ENCODE measurements at places on chromosomes 11 and 22. TPM values are rescaled to one million over a fixed set of nuclear protein-coding genes. Genes with fewer than 3 reads are reported as not detected.

- no peak for DNase-seq
Measured at GRCh38 chr11:11416502-11416901, 63.5 kb upstream of the CSNK2A3 start.

- DNase-seq, result no peak
Measured at GRCh38 chr11:61034704-61035525, 63.4 kb downstream of the CD6 start.

GRCh38 chr22:24230911-24231656 lies 13.8 kb downstream of the GGT5 start:
- DNase-seq, result no peak

GRCh38 chr11:113470233-113470632 lies 5.0 kb downstream of the DRD2 start:
- no peak for DNase-seq

- DNase-seq, result no peak
Measured at GRCh38 chr11:2511421-2512369, 66.9 kb downstream of the KCNQ1 start.

- DNase-seq, result no peak
Measured at GRCh38 chr22:34105461-34106062, 185.3 kb upstream of the LARGE1 start.

DNA sequence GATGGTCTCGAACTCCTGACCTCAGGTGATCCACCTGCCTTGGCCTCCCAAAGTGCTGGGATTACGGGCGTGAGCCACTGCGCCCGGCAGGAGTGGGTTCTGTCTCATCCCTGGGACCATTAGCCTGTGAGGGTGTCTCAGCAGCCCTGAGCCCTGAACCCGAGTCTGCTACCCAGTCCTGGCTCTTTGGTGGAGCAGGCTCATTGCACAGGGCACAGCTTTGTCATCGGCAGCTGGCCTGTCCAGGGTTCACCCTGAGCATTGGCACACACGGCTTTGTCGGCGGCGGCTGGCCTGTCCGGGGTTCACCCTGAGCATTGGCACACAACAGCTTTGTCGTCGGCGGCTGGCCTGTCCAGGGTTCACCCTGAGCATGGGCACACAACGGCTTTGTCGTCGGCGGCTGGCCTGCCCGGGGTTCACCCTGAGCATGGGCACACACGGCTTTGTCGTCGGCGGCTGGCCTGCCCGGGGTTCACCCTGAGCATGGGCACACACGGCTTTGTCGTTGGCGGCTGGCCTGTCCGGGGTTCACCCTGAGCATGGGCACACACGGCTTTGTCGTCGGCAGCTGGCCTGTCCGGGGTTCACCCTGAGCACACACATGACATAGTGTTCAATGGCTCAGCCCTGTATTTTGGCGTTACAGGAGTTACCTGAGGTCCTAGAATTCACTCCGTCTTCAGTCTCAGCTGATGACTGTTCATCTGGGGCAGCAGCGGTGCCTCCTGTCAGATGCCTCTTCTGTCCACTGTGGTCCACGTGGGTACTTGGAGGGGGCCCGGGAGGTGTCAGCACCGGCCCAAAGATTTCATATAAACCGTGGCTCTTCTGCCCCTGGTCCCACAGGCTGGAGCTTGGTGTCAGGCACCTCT lies 1082.5 kb downstream of the BRD1 start:
- DNase-seq, result no peak

GRCh38 chr11:8967184-8967583 lies 2.9 kb upstream of the TMEM9B start:
- DNase-seq, result no peak

- DNase-seq, result no peak
Measured at GRCh38 chr11:36215693-36216060, 73.5 kb downstream of the COMMD9 start.

GRCh38 chr11:82987997-82988396 lies 83.7 kb downstream of the RAB30 start:
- no peak for DNase-seq

DNA sequence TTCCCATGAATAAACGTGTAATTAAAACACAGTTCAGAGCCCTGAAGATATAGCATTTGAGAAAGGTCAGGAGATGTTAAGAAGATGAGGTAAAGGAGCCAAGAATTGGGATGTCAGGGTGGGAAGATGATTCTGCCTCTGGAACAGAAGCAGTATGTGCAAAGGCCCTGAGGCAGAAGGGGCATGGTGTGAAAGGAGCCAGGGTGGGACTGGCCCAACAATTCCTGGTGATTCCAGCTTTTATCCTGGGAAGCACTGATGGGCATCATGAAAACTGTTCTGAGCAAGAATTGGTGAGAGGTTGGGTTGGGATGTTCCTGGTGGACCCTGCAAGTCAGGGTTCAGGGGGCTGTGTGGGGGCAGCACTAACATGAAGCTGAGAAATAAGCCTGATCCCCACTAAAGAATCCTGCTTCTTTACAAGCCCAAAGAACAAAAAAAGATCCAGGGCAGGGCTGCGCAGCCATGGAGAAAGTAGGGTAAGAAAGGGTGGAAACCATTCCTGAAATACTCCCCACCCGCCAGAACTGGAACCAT lies 2.5 kb upstream of the FXYD6 start:
- no peak for DNase-seq

GRCh38 chr11:125519860-125520834 lies 24.1 kb upstream of the FEZ1 start:
- no peak for DNase-seq

DNA sequence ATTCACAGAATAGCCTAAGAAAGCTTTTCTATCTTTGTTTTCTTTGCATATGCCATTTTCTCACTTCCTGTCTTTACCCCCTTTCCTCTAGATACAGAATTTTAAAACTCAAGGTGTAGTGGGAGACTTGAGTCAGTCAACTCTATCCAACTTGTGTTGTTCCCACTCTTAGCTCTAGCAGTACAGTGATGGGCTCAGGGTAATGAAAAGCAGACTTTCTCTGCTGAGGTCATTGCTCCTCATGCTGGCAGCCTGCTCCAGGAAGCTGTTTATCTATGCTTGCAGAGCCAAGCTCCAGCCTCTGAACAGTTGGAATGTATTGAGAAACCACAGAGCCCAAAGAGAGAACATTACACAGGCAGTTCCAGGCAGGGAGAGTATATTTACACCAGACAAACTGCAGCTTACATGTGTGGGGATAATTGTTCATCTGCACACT lies 68.1 kb downstream of the CSTPP1 start:
- DNase-seq, result peak; percentile 7

DNA sequence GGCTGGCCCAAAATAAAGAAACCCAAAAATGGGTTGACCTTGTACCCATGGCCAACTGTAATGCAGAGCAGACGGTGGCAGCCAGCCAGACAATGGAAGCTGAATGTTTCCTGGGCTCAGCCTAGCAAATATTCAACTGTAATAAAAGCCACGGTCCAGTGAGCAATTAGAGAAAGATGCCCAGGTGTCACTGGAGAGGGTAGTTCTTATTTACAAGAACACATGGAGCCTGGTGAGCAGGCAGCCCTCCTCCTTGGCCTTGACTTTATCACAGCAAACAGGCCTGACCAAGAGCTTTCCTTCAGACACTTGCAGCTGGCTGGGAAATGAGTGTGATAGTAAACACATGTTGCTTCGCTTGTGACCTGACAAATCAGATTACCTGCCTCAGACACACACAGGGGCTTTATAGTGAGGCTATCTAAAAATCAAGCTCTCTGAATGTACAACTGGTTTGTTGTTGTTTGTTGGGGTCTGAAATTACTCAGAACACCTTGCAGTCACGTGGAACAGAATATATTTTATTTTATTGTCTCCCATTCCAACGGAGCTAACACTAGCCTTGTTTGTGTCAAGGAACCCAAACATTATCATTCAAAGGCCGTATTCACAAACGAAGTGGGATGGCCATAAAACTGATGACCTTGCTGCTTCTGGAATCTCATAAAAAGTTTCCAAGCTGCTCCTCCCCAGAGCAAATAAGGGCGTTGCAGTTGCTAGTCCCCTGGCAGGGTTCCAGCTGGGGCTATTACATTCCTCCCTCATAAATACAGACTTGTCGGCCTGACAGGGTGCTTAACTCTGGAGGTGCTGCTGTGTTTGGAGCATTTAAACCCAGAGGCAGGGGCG lies 161.1 kb downstream of the BBOX1 start:
- DNase-seq, result no peak

DNA sequence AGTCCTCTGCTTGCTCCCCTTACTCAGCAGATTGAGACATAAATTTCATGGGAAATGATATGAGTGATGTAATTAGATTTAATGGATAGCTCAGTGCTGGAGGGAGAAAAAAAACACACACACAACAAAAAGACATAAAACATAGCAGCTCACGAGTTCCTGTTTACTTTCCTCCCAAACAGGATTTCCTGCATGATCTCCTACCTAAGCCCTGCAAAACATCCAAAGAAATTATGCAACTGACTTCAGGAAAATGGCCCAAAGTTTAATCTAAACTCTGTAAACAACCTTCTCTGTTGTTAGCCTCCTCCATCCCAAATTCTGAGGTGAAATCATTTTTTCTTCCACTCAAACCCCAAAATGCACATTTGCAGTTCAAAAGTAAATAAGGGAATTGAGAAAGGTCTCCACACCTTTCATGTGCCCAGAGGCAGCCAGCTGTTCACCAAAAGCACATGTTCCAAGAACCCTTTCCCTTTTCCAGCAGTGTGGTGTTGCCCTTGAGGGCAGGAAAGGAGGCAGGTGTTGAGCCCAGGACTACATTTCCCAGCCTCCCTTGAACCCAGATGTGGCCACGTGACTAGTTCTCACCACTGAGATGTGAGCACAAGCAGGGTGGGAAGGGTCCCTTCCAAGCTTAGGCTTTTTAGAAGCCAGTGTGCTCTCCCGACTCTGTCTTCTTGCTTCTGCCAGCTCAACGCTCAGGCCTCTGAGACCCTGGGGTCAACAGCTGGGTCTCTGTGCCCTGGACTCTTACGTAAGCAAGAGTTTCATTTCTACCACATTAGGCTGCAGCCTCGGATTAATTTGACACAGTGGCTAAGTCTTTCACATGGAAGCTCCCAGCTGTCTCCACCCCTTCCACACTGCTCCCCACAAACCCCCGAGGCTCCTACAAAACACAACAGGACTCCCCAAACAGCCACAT lies 301.2 kb downstream of the CTTN start:
- DNase-seq, result no peak

GRCh38 chr11:10603721-10604297 lies 35.3 kb upstream of the LYVE1 start:
- DNase-seq, result no peak

DNA sequence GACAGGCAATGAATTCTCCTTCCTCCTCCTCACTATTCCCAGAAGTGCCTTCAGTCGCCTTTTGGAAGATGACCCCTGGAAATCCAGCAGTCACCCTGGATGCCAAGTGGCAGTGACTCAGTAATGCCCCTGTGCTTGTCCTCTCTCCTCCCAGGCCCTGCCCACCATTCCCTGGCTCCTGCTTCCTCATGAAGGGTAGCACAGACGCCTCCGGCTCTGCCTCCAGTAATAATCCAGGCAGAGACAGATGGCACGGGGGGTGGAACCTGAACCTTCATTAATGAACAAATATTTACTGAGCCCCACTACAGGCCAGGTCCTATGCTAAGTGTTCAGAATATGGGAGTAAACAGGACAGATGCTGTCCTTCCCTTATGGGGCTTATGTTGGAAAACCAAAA lies 23.2 kb downstream of the SYT13 start:
- DNase-seq, result no peak

DNA sequence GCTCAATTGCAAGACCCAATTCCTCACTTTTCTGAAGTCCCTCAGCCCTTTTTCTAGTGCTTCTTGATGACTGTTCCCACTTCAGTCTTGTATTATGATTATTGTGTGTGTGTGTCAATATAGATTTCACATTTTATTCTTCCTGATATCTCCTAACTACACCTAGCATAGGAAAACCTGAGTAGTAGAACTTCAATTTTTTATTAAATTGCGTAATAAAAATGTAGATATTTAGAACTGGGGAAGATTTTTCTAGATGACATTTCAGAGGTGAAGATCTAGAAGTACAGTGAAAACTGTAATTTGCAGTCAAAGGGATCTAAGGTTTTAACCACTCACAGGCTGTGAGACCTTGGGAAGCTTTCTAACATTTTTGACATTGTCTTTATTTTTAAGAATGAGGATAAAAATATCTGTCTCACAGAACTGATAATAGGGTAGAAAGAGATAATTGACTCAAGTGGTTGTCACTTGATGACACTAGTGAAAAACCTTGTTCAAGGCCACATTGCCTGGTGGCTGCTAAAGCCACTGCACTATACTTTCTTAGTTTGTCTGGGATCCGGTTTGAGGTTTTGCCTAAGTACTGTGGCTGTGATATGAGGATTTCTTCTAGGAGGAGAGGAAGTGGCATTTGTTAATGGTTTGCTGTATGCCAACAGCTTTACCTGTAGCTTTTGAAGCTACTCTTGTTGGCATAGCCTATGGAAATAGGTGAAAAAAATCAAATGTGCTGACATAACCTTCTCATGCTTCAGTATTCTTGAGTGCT lies 32.2 kb upstream of the SESN3 start:
- DNase-seq, result no peak

The SLC37A2 gene
- 6.9 TPM for total RNA-seq

The OR51F2 gene
- not detected for total RNA-seq

The GDPD5 gene
- total RNA-seq, result 90.1 TPM

The GRK3 gene
- 0.53 TPM for total RNA-seq

The SLC36A4 gene
- 13.1 TPM for total RNA-seq

The CDPF1 gene
- total RNA-seq, result 9.0 TPM

The ATL3 gene
- 91.6 TPM for total RNA-seq

Data from glomerular endothelial cell (primary cell).